ENCODE measurements at places on chromosomes 3 and 15. TPM values are rescaled to one million over a fixed set of nuclear protein-coding genes. Genes with fewer than 3 reads are reported as not detected.

Gene ITGA11
- total RNA-seq, result not detected

Gene GOLGA6L1
- total RNA-seq, result not detected

Gene PPIB
- 277 TPM for total RNA-seq

Gene RHOV
- 0.61 TPM for total RNA-seq

Gene IL17RE
- total RNA-seq, result 0.12 TPM

Gene CCR2
- not detected for total RNA-seq

Gene PAK6
- total RNA-seq, result not detected

Gene FEZF2
- not detected for total RNA-seq

Gene SERINC4
- total RNA-seq, result not detected

Gene SLC28A1
- total RNA-seq, result not detected
